ENCODE measurements at places on chromosomes 11 and 22.
A peak's percentile ranks its signal among the peaks of the same experiment; 100 is the strongest.

- DNase-seq: peak; percentile 54
Observed at GRCh38 chr11:45885274-45885920, at the start of gene MAPK8IP1. Gene MAPK8IP1, plus strand, starts transcription at chr11:45885651. Its CDS starts 170 bp downstream, at chr11:45885821.

DNA sequence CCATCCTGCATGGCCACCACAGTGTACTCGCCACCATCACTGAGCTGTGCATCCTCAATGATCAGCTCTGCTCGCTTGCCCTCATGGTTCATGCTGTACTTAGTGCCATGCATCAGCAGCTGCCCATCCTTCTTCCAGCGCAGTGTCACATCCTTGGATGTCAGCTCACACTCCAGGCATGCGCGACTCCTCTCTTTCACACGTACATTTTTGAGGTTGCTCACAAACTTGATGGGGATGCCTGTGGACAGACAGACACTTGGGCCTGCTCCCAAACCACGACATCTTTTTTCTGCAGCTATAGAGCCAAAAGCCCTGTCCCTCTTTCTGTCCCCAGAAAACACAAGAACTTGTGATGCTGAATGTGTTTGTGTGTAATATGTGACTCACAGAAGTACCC, 10.5 kb downstream of the IGSF22 start:
- DNase-seq: no peak

- DNase-seq: peak; percentile 88
Observed at GRCh38 chr11:1401656-1402221, 12.0 kb downstream of the BRSK2 start.

- DNase-seq: no peak
Observed at GRCh38 chr11:31799435-31800397, 11.4 kb downstream of the PAX6 start.

DNA sequence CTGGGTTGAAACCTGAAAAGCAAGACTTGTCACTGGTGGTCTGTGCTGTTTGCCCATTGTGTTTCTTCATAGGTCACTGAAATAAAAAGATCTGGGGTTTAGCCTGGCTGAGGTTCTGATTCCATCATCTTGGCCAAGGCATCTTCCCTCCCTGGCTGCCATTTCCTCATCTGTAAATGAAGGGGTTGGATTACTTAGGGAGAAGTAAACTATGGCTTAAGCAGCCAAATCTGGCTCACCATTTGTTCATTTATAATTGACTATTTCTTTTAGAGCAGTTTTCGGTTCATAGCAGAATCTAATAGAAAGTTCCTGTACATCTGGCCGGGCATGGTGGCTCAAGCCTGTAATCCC, 52.3 kb upstream of the YWHAH start:
- no peak for DNase-seq

DNA sequence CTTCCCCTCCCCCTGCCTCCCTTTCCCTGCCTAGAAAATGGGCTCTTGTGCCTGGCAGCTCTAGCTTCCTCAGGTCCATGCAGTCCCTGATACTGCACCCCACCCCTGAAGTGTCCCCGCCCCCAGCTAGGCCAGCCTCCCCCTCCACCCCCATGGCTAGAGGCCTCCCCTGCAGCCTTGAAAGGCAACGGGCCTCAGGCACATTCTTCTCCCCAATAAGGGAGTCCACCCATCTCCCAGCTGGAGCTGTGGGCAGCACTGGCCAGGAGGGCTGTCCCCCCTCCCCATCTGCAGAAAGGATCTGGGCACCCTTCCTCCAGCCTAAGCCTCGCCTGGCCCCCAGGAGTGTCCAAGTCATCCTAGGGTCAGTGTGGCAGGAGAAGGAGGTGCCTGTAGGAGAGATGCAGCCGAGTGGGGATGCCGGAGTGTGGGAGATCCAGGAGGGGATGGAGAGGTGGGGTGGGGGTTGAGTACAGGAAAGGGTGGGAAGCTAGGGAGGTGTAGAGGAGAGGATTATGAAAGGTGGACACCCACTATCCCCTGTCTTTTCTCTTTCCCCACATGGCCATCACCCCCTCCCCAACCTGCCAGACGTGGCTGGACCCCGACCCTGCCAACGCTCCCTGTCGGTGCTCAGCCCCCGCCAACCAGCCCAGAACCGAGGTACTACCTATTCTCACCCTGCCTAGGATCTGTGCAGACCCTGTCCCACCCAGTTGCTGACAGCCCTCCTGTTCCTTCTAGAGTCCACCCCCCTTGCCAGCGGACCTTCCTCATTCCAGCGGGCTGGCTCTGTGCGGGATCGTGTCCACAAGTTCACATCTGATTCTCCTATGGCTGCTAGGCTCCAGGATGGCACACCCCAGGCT, 9.3 kb downstream of the SMTN start:
- DNase-seq: no peak

GRCh38 chr11:30635401-30635989, 49.3 kb upstream of the MPPED2 start:
- no peak for DNase-seq

DNA sequence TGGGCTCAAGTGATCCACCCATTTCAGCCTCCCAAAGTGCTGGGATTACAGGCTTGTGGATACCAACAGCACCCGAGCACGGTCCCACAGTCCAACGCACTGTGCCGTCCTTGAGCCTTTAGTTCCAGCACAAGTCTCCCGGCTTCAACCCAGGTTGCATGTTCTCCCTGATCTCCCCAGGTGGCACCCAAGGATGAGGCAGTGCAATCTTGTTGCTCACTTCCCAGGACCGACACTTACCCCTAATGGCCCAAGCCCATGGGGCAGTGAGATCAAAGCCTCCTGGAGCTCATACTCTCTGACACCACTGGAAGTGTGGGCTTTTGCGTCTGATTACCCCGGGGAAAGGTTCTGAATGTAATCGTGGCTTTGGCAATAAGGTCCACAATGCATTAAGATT, 3.5 kb downstream of the PRAME start:
- no peak for DNase-seq

DNA sequence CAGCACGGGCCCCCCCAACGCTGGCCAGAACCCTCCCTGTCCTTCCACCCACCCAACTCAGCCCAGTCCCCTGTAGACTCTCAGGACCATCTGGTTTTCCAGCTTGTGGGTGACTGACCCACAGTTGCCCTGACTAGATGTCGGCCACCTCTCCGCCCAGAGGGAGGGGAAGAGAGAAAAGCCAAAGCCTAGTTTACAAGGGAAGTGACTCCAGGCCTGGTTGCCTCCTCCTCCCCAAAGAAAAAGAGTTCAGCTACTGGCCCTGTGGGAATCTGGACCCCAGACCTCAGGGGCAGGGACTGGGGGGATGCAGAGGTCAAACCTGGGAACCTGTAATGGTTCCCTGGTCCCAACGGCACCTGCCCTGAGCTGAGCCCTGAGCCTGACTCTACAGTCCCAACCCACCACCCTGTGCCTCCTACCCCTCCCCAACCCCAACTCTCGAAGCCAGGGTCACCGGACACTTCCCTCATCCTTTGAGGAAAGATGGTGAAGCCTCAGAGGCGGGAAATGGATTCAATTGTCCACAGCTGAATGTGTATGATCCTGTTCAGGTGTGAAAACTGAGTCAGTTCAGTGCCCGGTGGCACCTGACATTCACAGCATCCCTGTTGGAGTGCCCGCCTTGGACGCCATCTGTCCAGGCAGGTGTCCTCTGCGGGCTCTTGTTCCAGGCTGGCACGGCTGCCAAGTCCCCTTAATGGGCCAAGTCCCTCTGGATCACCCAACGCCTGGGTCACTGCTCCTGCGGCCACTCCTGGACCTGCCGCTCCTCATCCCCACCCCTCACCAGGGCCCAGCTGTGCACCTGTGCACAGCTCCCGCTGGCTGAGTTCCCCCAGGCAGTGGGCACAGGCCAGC, 21.0 kb upstream of the WNT7B start:
- DNase-seq: no peak

DNA sequence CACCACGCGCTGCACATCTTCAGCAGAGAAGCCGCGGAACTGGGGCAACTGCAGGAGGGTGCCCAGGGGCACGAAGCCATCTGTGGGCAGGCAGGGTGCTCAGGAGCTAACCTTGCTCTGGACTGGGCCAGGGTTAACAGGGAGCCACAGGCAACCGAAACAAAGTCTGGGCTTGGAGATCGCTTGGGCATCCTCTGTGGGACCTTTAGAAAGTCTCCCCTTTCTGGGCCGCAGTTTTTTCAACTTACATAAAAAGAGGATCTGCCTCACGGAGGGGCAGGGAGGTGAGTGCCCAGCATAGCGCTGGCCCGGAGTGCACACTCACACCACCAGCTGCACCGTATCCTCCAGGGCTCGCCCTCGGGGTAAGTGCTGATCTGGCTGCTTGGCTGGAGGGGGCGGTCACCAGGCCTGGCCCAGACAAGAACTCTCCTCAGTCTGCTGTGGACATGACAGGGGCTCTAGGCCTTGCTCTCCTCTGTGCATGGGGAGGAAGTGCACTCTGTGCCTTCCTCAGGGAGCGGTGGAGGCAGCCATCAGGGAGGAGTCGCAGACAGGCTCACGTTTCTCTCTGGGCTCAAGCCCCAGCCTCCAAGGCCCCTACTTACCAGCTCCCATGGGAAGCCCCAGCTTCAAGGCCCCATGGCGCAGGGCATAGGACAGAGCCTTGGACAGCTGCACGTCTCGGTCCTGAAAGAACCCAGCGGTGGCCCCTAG, 937 bp downstream of the TRPT1 start:
- DNase-seq: no peak

DNA sequence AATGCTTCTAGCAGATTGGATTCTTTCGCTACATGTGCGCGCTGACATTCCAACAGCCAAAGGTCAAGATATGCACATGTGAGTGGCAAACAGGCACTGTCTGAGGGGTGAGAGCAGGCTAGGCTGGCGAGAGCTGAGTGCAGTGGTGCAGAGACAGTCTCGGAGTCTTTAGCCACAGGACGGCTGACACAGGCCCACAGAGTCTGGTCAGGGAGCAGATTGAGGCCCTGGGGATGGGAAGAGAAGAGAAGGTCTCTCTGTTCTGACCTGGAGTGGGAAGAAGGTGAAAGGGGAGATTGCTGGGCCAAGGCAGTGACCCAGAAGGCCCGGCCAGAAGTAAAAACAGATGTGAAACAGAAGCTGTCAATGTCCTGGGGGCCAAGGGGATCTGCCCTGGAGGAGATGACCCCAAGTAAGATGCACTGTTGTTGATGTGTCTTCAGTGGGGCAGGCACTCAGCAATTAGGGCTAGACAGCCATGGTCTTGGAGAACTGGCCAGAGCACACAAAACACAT, 197.8 kb downstream of the ETS1 start:
- no peak for DNase-seq

- peak; percentile 81 for DNase-seq
Observed at GRCh38 chr11:30586251-30587144, at the start of gene MPPED2. Gene MPPED2, minus strand, starts transcription at chr11:30586353. Its CDS starts 5,980 bp downstream, at chr11:30580373.

DNA sequence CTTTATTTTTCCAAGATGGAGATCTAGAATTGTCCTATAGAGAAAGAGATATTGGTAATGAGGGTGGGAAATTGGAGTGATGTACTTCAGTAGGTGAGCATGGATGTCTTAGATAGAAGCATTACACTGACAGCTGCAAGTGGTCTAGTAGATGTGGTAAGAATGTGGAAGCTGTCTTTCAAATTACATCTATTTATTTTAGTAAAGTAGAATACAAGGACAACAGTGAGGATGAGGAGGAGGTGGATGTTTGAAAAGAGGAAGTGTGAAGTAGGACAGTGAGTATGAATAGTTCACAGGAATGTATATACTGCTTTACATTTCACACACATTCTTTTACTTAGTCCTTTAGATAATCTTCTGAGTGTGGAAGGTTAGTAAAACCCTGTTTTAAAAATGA, 64.2 kb downstream of the HIPK3 start:
- no peak for DNase-seq

- no peak for DNase-seq
Observed at GRCh38 chr22:49147171-49147570, 680.5 kb downstream of the BRD1 start.

DNA sequence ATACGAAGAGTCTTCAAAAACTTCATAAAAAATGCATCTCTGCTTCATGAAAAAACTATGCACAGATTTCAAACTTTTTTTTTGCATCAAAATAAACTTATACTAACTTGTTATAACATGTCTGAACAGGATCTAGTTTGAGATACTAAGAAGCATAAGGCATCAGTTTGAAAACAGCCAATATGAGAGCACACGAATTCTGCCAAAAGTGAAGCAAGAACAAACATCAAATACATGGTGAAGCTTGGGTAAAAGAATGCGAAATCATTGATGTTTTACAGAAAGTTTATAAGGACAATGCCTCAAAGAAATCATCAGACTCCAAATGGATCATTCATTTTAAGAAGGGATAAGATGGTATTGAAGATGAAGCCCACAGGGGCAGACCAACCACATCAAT, 389.1 kb upstream of the TENM4 start:
- DNase-seq: no peak

DNA sequence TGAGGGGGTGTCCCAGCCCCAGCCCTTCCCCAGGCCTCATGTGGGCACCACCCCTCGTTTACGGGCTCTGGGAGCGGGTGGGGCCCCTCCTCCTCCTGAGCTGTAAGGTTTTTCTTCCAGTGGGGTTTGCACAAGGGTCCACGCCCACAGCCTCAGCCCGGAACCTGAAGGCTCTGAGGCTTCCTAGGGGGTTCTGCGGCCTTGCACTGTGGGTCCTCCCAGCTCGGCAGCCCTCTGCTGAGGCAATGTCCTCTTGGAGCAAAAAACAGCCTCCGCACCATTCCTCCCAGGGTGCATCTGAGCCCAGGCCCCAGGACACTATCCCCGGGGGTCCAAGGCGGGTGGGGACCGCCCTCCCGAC, 14.1 kb downstream of the H19 start:
- DNase-seq: no peak

GRCh38 chr22:24424001-24424900, 3.1 kb upstream of the ADORA2A start:
- no peak for DNase-seq

- no peak for DNase-seq
Observed at GRCh38 chr11:9838229-9838628, 174.4 kb downstream of the SWAP70 start.

- no peak for DNase-seq
Observed at GRCh38 chr11:33515347-33515746, 185.3 kb downstream of the C11orf91 start.

GRCh38 chr22:39229075-39229474, 15.7 kb downstream of the PDGFB start:
- DNase-seq: no peak

DNA sequence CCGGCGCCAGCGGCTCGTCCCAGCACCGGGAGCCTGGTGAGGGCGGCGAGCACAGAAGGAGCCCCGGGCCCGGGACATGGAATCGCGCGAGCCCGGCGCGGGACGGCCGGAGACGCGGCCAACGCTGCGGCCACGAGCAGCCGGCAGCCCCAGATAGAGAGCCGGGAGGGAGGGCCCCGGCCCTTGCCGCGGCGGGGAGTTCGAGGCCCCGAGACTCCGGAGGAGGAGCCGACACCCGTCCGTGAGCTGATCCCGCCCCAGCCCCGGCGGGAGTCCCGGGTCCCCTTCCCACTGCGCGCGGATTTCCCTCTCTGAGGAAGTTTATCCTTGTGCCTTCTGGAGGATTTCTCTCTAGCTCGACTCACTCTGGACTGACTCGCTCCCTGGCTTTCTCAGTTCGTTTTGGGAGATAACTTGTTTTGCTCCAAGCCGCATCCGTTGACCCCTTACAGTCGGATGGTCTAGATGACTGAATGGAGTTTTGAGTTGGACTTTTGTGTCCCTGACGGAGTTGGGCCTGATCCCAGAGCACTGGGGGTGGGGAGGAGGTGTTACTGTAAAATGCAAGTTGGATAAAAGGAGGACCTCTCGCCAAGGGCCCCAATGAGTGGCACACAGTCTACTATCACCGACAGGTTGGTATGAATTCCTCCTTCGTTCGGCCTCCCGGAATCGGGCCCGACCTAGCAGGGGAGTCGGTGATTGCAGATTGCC, 585 bp downstream of the ARHGEF12 start:
- DNase-seq: peak; percentile 60

Data from pancreas (tissue), 10 donors.